ENCODE measurements at places on chromosomes 1 and 21. TPM values are rescaled to one million over a fixed set of nuclear protein-coding genes. Genes with fewer than 3 reads are reported as not detected.

DNA sequence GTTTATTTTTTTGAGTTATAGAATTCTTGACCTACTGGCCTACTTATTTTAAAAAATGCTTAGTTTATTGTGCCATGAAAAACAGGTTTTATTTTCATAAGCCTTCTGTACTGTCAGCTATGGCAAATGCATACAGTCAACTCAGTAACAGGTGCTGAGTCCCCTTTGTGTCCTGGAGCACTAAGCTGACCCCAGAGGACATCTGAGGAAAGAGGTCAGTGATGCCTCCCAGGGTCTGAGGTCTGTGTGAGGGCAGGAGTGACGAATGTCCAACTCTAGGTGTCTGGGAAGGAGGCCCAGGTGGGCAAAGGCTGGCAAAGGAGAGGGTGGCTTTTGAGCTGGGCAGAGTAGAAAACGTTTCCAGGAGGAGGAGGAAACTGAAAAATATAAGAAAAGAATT lies 7.8 kb upstream of the TMEM201 start:
- DNase-seq: no peak

GRCh38 chr1:16146279-16147155 lies 9.4 kb downstream of the EPHA2 start:
- peak; percentile 92 for DNase-seq

- no peak for DNase-seq
These were observed 80.2 kb downstream of the VPS26C start for GRCh38 chr21:37186983-37187382.

DNA sequence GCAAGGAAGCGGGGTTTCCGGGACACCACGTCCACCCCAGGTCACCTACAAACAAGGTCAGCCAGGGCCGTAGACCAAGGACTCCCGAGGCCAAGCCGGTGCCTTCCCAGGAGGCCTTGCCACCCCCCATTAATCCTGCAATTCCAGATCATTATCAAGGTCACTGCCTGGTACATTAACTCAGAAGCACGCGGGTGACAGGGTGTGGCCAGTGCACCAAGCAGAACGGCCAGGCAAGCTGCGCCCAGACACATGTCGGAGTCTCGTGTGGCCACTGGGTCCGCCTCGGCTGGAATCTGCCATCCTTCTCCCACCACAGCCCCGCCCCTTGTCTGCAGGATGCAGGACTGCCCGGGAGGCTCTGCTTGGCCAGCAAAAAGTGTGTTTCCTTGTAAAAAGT lies 144.7 kb downstream of the PRDM16 start:
- no peak for DNase-seq

DNA sequence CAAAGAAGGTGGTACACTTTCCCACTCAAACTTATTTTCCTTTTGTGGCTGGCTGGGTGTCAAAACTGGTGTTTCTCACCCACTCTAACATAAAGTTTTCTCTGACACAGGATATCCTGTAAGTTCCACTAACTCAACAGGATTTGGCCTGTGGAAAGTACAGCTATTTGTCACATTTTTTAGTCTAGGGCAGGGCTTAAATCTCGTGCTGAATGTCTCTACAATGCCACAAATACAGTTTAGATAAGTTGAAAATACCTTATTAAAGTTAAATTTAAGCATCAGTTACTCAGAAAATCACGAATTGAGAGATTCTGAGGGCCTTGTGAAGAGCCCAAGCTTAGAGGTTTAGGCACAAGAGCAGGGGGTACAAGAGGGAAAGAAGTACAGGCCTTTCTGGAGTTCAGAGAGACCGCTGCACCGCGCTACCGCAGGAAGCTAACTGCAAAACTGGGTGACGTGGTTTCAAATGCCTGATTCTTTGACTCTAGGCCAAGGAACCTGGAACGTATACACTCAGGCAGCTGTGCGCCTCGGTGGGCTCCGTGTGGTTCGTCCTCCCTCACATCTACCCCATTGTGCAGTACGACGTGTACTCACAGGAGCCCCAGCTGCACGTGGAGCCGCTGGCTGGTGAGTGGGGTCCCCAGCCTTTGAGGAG lies 23.4 kb upstream of the PWP2 start:
- DNase-seq: peak; percentile 41

Gene LYSMD1
- 12.5 TPM for total RNA-seq

DNA sequence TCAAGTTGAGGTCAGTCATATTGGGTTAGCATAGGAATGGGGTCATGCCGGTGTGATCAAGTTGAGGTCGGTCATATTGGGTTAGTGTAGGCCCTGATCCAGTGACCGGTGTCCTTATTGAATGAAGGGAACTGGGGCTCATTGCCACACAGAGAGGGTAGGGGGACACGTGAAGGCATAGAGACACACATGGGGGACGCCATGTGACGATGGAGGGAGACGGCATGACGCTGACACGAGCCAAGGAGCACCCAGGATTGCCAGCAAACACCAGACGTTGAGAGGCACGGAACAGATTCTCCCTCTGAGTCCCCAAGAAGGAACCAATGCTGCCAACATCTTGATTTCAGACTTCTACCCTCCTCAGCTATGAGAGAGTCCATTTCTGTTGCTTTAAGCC lies 136.9 kb upstream of the ZBTB40 start:
- no peak for DNase-seq

DNA sequence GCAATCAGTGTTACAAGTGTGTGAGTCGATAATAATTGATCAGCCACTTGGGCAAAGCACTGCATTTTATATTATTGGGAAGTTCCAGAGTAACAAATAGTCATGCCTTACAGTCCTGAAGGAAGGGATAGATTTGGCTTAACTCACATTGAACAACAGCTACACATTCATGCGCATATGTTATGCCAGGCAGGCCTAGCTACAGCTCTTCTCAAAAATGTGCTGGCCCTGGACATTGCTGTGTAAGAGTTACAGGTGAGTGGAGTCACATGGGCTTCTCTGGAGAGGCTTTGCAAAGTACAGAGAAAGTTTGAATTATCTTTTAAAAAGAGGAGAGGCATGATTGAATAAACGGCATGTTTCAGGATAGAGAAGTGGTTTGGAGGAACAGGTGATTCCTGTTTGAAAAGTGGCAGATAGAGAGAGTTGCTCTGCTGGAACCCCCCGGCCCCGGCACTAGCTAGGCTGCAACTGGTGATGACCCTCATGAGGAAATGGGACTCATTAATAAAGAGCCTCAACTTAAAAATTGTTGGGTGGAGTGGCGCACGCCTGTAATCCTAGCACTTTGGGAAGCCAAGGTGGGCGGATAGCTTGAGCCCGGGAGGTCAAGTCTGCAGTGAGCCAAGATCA lies 200.6 kb downstream of the CRB1 start:
- DNase-seq: no peak

DNA sequence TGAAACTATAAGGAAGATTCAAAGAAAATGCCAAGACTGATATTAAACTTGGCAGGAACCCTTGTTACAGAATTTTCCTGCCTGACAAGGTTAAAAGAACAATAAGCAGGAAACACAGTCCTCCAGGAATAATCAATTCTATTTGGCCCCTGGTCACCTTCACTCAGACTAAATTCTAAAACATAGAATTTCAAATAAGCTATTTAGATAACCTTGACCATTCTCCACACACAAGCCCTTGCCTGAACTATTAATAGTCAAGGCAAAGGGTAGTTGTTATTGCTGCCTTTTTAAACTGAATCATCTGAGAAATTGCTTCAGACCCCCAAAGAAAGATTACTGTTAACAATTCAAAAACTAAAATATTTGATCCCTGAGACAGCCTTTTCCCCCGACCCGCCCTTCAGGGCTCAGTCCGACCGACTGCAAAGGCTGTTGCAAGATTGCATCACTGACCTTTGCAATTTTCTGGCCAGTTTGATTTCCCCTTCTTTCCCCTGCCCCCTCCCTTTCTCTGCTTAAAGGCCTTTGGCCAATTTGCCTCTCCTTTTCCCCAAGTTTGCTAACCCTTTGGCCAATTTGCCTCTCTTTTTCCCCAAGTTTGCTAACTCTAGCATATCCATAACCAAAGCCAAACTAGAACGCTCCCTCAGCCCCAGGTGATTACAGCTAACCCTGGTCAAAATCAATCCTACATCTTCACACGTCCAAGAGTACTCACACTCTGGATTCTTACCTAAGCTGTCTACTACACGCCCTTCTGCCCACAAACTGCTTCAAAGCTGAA lies 1.4 kb upstream of the G0S2 start:
- no peak for DNase-seq

GRCh38 chr21:15052459-15052763 lies 12.4 kb downstream of the NRIP1 start:
- DNase-seq: no peak

GRCh38 chr21:35026617-35027562 lies 22.2 kb downstream of the RUNX1 start:
- DNase-seq: peak; percentile 88

DNA sequence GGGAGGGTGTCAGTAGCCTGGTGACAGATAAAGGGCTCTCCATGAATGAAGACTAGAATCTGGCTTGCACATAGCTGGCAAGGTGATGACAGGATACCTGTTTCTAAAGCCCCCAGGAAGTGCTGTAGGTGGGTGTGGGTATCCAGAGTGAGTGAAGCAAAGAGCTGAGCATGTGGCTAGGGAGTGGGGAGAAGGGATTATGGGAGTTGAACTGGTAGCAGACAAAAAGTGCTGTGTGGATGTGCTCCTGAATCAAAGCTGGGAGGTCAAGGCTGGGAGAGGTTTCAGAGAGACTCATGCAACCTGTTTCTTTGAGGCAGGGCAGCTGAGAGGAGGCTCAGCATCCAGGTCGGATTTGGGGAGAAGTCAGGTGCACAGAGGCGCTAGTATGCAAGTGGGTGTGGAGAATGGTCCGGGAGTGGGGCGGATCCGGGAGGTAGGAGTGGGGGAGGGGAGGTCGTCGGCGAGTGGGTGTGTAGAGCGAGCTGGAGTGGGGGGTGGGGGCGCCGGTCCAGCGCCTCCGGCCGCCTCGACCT lies 600 bp downstream of the ASTN1 start:
- DNase-seq: no peak

Gene BEND5
- 3.2 TPM for total RNA-seq

Gene TGFBR3
- 12.6 TPM for total RNA-seq

GRCh38 chr1:244012202-244012601 lies 38.9 kb upstream of the ZBTB18 start:
- DNase-seq: no peak

Gene AMIGO1
- 13.8 TPM for total RNA-seq

GRCh38 chr1:234368320-234369032 lies 4.8 kb upstream of the COA6 start:
- DNase-seq: no peak

DNA sequence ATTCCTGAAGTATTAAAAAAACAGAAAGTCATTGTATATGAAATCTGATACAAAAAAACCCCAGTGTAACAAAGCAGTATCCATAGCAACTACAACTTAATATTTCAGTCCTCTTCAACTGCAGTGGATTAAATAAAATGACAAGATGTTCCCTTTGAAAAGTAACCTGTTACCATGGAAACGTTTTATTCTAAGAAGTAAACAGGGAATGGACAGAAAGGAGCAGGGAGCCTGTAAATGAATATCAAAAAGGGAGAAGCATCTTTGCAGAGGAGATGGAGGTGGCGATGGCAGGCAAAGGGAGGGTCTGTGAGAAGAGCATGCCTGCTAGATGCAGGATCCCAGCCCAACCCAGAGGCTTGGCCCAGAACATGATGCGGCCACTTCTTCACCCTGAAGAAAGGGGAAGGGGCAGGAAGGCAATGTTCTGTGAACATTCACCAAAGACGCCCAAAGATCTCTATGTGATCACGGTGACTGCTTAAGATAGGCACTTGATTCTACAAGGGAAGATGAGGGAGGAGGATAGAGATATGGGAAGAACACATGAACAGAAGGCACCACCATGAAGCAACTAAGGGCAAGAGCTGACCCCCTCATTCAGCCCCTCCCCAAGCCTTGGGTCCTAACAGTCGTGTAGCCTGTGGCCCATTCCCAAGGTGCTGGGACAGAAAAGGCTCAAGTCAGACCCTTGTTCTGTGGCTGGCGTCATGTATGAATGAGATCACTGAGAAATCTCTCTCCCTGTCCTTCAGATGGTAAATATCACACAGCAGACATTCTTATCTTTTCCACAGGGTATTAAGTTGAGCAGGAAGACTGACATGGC lies 200.0 kb downstream of the SLC45A1 start:
- no peak for DNase-seq

- DNase-seq: no peak
These were observed 153.2 kb downstream of the COQ8A start for GRCh38 chr1:227093309-227093708.

Gene MPL
- total RNA-seq: 1.6 TPM

GRCh38 chr1:43932786-43933385 lies 715 bp upstream of the ARTN start:
- no peak for DNase-seq

Gene RAP1GAP
- total RNA-seq: 2.7 TPM

Gene OR6N1
- total RNA-seq: not detected

Measured in cardiac septum (tissue), 1 donor.